H9 (cell line): ENCODE measurements at places on chromosomes 3 and 15.

- no peak for DNase-seq
Measured at GRCh38 chr3:106399761-106400160, 530.9 kb upstream of the CBLB start.

GRCh38 chr15:90563463-90563862 lies 33.7 kb downstream of the CRTC3 start:
- DNase-seq, result no peak

- DNase-seq, result no peak
Measured at GRCh38 chr3:134054231-134054630, 24.5 kb upstream of the SLCO2A1 start.

DNA sequence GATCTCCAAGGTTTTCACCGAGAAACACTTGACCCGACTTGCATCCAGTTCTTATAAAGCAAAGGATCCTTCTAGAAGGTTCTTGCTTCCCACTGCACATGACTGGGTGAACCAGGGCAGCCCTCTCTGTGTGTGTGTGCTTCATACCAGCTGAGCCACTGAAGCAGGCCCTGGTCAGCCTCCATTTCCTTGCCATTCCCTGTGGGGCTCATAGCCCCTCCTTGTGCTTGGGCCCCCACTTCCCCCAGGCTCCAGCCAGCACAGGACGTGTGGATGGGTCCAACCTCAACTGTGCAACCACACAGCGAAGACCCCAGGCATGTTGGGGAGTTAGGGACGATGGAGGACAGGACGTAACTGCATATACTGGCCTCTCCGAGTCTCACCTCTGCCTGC lies 15.5 kb downstream of the KLF15 start:
- DNase-seq, result no peak

GRCh38 chr3:191549357-191549756 lies 88.4 kb downstream of the PYDC2 start:
- no peak for DNase-seq

DNA sequence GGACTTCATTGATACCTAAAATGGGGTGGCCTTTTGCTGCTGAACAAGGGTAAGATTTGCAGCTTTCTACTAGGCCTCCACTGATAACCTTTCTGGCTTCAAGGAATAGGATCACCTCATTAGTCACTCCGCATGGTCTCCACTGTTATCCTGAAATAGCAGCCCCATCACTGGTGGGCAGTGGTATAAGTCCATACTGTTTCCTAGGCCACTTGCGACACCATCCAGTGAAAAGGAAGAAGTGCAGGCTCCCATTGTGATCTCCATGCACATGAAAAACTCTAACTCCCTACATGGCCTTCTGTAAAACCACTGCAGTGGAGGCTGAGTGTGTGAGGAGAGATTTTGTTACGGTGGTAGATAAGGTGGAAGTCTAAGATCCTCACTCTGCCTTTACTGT lies 1455.9 kb downstream of the SI start:
- peak; percentile 73 for DNase-seq

- DNase-seq, result no peak
Measured at GRCh38 chr3:172312001-172312400, 136.3 kb downstream of the GHSR start.

- DNase-seq, result no peak
Measured at GRCh38 chr3:189236352-189236751, 64.6 kb downstream of the TPRG1 start.

GRCh38 chr3:65888196-65888595 lies 150.5 kb downstream of the MAGI1 start:
- no peak for DNase-seq

- no peak for DNase-seq
Measured at GRCh38 chr15:60392601-60392985, 5.2 kb downstream of the ANXA2 start.

- DNase-seq, result no peak
Measured at GRCh38 chr3:191919491-191920026, 458.6 kb downstream of the PYDC2 start.
